ENCODE measurements at places on chromosomes 13 and 19.

DNA sequence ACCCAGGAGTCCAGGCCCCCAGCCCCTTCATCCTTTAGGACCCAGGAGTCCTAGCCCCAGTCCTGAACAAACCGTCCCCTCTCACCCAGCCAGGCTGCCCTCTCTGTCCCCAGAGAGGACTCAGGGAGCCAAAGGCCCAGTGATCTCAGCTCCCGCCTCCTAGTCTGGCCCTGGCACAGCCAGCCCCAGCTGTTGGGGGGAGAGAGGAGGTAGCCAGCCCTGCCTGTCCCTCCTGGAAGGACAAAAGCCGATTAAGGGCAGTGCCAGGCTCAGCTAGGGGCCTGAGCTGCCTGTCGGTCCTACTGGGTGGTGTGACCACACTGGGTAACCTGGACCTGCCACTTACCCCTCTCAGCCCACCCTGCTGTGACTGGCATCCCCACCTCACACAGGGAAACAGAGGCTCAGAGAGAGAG lies 14.5 kb downstream of the LIPE start:
- DNase-seq = no peak

DNA sequence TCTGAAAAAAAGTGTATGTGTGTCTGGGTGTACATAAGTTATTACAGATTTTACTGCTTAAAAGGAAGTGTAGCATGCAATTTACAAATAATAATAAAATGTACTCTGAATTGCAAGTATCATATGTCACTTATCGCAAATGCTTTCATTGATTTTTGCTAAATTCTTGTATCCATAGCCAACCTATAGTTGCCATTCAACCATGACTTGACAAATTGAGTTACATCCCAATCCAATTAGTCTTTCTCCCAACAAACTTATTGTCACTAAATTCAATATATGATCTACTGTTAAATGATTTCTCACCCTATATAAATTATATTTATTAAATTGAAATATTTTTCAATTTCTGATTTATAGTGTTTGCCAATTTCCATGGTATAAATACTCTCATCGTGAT lies 17.3 kb upstream of the SUPT20H start:
- no peak for DNase-seq

DNA sequence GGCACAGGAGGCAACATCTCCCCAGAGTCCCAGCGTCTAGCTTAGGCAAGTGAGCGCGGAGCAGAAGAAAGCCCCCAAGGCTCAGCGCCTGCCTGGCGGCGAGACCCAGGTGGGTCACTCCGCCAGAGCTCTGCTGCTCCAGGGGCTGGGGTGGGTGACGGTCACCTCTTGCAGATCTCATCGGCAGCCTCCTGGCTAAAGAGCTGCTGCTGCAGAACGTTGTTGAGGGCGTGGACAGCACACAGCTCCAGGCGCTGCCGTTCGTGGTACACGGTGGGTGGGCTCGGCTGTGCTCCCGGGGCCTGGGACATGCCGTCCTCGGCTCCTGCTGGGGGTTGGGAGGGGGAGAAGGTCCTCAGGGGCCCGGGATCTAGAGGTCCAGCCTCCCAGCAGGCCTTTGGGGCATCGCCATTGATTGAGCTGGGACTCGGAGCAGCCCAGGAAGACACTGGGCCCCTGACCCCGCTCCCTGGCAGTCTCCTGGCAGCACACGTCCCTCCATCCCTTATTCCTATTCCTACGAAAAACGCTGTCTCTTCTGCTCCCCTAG lies 795 bp downstream of the JOSD2 start:
- no peak for DNase-seq

DNA sequence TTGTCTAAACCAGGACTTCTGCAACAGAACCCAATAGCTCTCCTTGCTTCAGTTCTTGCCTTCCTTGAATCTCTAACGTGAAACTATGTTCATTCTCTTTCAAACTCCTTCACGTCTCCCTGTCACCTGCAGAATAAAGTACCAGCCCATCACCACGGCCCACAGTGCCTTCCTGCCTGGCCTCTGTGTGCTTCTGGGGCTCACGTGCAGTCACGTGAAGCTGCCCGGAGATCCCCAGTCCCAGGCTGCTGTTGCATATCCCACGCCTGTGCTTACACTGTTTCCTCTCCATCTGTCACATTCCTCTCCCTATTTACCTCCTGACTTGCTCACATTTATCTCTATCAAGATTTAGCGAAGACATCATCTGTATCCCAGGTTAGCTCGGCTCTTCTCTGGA lies 102.8 kb downstream of the STARD13 start:
- DNase-seq = no peak

- DNase-seq = no peak
Observed at GRCh38 chr13:36813225-36813624, 5.8 kb upstream of the RFXAP start.

DNA sequence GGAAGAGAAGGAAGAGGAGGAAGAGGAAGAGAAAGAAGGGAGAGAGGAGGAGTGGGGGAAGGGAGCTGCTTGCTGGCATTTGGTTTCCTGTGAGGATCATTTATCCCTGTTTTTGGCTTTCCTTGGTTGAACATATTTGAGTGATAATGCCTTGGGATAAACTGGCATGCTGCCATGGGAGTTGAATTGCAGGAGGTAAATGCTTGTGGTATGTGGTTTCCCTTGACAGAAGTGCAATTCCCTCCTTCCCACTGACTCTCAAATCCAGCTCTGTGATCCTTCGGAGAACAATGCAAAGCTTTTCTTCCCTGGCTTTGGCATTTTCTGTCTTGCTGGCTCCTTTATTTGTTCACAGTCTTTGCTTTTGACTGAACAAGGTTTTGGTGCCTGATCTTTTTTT lies 27.2 kb upstream of the CBY2 start:
- DNase-seq = peak; percentile 33

DNA sequence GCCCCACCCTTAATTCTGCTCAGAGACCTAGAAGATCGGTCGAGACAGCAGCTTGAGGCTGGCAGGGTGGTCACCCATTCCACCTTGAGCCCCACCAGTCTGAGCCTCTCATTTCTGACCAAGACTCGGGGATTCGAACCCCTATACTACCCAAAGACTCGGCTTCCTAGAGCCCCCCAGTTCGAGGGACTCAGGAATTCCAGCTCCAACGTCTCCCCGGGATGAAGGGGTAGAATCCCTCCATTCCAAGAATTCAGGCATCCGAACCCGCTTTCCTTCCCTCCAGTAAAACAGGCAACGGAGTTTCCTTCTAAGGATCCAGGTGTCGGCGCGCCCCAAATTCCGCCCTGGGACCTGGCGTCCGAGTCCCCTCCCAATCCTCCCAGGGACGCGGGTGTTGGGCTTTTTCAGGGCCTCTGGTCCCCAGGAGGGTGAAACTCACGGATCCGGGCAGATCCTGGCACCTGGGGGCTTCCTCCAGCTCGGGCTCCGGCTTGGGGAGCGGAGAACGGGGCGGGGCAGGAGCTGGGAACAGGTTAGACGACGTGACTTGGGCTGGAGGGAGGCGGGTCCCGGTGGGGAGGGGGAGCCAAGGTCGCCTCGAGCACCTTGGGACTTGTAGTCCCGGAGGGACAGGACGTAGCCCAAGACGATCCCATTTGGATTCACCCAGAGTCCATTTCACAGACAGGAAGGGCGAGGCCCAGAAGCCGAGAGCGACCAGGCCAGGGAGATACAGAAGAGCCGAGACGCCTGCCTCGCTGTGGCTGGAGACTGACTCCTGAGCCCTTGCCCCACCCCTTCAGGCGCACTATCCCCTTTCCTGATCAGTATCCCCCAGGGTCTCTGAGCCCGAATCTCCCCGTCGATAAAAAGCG lies at the start of gene PPP1R13L:
Gene PPP1R13L (minus strand): TSS at position 513 of the 878 bp plus-strand sequence. CDS start 6,751 bp downstream, outside the sequence.
- peak; percentile 46 for DNase-seq

DNA sequence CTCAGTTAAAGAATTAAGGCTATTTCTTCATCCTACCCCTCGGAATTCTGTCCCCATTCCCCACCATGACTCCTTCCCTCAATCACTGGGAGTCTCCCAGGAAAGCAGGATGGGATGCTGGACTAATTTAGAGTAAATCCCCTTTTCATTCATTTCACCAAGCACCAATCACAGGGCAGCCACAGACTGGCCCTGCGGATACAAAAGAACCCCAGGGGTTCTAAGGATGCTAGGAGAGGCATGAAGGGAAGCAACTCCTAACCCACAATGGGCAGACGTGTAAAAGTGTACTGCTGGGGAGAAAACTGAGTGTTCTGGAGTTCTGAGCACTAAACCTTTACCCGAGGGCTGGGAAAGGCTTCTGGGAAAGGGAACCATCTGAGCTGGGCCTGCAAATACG lies 3.0 kb downstream of the PEPD start:
- no peak for DNase-seq

DNA sequence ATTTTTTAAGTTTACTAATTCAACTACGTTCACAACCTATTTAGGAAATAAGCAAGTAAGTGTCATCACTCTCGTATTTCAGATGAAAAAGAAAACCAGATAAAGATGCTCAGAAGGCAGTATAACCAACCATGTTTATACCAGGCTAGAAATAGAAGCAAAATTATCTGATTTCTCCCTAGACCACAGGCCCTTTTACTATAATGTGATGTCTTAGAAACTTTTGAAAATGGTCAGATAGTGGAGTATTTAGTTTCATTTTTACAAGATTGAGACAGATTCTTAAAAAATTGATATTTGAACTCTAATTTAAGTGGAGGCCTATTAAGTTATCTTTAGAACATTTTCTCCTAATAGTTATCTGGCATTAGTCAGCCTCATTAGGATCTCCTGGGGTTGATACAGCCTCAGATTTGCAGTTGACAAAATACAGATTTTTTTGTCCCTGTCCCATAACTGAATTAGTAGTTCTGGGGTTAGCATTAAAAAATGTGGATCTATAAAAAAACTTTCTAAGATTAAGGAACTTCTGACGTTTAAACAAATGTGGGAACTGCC lies 818.7 kb upstream of the PCDH9 start:
- DNase-seq = no peak

GRCh38 chr13:94168783-94169453 lies 310.6 kb downstream of the DCT start:
- DNase-seq = no peak

GRCh38 chr13:108924134-108924533 lies 294.7 kb downstream of the MYO16 start:
- peak; percentile 64 for DNase-seq

- DNase-seq = peak; percentile 100
Observed at GRCh38 chr19:38850436-38850975, 720 bp upstream of the HNRNPL start.

DNA sequence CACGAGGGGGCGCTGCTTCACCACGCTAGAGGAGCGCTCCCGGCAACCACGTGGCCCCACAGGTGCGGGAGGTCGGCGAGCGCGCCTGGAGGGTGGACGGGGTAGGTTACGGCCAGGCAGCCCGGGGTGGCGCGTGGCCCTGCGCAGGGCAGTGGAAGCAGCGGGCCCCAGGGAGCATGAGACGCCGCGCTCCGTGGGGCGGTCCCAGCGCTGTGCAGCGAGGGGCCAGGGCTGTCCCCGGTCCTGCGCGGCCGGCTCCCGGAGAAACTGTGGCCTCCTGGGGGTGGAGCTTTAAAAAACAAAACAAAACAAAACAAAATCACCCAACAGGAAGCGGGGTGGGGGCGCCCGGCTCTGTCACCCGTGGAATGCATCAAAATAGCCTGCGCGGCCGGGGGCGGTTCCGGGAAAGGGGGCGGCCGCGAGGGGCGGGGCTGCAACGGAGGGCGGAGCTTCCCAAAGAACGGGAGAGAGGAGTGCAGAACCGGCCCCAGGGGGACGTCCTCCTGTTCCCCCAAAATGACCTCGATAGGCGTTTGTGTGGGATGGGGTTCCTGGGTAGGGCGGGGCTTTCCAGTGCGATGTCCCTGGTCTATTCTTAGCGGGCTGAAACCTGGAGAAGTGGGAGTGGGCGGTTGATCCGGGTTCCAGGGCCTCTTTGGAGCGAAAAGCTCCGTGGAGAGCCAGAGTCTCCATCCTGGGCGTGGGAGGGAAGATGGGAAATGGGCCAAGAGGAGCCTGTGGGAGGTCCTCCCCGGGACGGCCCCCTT lies 27.3 kb downstream of the NUMBL start:
- DNase-seq = peak; percentile 9

GRCh38 chr13:48475230-48475629 lies 57.6 kb downstream of the RCBTB2 start:
- DNase-seq = no peak

DNA sequence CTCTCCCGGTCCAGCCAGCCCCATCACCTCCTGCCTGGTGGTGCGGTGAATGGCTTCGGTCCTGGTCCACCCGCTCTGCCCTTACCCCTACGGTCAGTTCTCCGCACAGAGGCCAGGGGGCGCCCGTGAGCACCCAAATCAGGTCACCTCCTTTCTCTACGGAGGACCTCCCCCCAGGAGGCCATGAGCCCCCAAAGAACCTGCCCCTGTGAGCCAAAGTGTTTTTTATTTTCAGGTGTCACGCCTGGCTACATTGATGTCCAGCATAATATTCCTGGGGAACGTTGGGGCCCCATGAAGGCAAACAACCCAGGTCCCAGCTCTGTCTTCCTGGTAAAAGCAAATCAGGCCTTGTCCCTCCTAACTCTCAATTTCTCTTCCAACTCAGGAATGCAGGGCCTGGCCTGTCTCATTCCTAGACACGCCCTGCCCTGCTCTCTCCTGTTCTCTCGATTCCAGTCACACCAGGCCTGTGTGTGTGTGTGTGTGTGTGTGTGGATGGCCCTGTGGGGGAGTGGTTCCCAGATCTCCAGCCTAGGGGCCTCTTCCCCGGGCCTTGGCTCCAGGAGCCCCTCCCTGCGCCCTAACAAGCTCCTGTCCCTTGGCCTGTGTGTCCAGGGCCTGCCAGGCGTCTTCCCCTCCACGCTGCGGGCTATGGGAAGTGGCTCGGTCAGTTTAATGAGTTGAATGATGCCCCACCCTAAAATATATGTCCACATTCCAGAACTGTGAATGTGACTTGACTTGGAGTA lies 9.7 kb upstream of the GIPC1 start:
- no peak for DNase-seq

- no peak for DNase-seq
Observed at GRCh38 chr13:50951366-50951765, 41.8 kb downstream of the RNASEH2B start.

DNA sequence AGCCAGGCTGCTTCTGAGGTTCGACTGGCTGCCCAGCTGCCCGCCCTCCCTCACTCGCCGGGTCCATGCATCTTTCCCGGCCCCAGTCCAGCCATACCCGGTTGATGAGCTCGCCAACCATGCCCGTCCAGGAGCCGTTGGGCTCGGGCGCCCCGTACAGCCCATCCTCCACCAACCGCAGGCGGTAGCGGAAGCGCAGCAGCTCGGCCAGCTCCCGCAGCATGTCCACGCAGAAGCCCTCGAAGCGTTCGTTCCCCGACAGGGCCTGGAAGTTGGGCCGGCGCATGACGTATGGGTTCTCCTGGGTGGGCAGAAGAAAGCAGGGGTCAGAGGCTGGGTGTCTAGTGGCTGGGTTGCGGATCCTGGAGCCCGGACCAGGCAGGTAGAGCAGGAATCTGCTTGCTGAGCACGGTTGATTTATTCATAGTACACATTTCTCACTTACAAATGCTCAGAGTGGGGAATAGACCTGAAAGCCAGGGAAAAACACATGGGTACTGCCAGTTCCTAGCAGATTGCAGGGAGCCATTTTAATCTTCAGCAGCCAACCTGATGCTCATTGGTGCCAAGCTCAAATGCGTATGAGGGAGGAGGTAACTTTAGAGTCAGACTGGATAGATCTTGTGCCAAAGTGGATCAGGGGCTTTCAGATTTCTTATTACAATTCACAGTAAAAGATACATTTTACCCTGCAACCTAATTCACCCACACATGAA lies 27.4 kb downstream of the GRIK5 start:
- DNase-seq = no peak

GRCh38 chr19:46480415-46480814 lies 9.1 kb upstream of the PNMA8A start:
- DNase-seq = no peak

All from epithelial cell of proximal tubule (primary cell).